H54 (cell line): ENCODE measurements at places on chromosomes 5 and 9.
A peak's percentile ranks its signal among the peaks of the same experiment; 100 is the strongest.

DNA sequence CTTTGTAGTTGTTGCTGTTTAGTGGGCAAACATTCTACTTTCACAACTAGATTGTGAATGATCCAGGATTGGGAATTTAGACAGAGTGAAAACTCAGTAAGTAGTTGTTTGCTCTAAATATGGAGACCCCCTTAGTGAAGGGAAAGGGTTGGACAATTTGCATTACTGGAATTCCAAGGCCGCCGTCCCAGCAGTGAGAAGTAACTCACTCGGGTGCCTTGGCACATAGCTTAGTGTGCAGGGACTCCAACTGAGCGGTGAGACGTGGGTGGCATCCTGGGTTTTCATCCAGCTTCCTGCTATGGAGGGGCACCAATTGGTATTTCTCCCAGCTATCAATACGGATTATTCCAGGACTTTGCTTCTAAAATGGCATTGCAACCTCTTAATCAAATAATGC, 69.7 kb upstream of the FCN1 start:
- no peak for DNase-seq

- peak; percentile 81 for DNase-seq
These were observed 3.1 kb downstream of the KLF9 start for GRCh38 chr9:70411121-70411929.

DNA sequence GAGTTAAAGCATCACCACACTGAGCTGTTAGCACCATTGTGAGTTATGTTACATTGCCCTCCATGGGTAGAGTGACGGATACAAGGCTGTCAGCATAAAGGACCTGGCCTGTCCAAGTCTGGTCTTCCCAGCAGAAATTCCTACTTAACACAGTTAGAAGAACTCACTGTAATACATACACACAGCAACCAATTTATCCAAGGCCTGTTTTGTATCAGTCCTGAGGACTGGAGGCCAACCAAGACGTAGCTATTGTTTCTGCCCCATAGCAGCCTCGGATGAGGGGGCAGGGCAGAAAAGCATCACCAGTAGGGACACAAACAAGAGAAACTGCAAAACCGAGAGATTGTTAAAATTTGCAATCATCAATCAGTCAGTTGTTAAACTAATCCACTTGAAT, 66.0 kb upstream of the CKMT2 start:
- no peak for DNase-seq

DNA sequence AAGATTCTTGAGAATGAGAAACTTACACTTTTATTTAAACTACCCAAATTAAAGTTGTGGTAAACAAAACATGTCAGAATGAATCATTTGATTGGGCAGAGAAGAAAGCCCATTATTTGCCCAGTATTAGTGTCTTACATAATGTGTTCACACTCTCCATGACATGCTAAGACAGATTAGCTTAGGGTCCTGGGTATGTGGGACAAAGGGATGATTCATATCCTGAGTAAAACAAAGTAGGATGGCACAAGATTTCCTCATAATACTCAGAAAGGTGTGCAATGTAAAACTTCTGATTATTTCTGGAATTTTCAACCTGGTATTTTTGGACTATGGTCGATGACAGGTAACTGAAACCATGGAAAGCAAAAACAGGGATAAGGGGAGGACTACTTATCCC, 183.9 kb upstream of the POU5F2 start:
- DNase-seq = no peak

GRCh38 chr5:135671966-135672365, 93.2 kb upstream of the CXCL14 start:
- DNase-seq = no peak

DNA sequence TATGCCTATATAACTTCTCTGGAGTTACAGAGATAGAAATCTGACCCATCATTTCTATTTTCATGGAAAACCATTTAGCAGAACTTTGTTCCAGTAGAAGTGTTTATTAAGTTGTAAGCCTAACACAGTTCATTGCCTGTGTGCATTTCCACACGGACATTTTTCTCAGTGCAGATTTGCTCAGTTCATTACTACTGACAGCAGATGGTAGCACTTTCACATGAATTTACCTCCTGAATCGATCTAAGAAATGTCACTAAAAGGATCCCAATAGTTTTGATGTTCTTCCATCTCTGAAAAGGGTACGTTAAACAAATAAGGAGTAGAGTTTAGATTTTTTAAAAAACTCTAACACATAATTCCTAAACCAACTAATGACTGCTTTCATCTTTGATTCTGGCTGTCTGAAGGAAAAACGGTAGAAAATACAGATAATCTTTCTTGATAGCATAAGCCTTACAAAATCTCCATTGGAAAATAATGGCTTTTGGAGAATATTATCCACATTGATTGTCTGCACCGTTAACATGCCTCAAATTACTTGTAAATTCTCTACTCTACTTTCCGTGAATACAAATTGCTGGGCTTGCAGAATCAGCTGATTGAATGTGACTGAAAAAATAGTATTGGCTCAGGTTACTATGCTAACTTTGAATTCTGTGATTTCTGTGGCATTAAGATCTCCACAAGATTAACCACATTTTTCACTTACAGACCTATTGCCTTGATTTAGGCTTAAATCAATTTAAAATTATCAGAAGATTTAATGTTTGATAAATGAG, 33.1 kb downstream of the RPS23 start:
- no peak for DNase-seq

DNA sequence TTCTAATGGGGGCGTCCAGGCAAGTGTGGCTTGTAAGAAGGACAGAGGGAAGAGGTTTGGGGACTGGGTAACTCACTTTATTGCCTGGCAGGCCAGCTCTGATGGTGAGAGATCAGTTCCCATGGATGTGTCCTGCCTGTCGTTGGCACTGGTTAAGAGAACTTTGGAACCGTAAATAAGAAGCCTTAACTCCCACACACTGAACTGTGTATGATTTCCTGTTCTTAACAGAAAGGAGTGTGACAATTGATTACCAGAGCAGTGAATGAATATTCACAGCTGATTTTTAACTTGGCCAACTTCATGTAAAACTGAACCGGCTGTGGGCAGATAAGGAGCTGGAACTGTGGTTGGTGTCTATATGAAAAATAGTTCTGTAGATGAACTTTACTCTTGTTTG, 63.2 kb downstream of the MEGF10 start:
- DNase-seq = no peak

- DNase-seq = peak; percentile 43
These were observed 48.8 kb downstream of the GRAMD2B start for GRCh38 chr5:126471875-126472537.

DNA sequence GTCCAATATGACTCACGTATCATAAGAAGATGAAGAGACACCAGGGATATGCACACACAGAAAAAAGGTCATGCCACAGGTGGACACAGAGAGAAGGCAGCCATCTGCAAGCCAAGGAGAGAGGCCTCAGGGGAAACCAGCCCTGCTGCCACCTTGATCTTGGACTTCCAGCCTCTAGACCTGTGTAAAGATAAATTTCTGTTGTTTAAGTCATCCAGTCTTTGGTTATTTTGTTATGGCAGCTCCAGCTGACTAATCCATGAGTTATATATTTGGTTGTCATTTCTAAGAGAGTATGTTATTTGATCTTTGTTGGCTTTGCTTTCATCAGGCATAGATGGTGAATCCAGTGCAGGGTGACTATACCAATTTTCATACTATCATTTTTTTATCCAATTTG, 130.2 kb upstream of the DAP start:
- DNase-seq = no peak

DNA sequence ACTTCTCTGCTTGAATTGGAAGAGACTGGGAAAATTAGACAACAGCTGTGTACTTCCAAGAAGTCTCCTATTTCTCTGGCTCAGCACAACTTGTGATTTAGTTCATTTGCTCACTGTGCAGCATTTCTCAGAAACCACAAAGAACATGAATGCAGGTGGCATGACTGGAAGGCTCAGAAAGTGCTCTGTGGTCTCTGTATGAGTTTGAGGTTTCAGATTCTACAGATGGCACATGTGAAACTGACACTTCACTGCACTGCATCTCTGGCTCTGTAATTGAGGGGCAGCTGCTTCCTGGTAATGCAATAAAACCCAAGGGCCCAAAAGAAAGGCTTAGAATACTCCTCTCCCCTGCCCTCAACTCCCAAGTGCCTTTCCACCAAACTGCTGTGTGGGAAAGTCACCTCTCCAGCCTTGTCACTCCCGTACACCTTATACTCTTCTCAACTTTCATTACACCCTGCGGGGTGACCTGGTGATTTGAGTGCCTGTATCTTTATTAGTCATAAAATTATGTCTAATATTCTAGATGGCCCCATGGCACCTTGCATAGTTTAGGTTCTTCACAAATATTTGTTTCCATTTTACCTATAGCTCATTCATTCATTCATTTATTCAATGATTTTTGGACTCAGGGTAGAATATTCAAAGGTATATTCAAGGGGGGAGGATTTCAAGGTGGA, 82.5 kb downstream of the ESM1 start:
- DNase-seq = no peak

DNA sequence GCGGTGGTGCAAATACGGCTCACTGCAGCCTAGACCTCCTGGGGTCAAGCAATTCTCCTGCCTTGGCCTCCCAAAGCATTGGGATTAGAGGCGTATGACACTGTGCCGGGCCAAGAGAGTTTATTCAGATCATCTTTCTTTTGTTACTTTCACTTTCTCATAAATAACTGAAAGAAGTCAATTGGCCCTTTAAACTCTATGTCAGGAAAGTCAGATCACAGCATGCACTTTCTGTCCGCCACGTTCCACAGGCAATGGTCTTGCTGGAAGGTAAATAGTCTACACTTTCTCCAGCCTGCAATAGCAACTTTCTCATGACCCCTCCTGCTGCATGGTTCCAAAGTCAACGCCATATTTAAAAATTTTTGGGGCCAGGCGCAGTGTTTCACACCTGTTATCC, 6.5 kb upstream of the ARRDC1 start:
- no peak for DNase-seq

DNA sequence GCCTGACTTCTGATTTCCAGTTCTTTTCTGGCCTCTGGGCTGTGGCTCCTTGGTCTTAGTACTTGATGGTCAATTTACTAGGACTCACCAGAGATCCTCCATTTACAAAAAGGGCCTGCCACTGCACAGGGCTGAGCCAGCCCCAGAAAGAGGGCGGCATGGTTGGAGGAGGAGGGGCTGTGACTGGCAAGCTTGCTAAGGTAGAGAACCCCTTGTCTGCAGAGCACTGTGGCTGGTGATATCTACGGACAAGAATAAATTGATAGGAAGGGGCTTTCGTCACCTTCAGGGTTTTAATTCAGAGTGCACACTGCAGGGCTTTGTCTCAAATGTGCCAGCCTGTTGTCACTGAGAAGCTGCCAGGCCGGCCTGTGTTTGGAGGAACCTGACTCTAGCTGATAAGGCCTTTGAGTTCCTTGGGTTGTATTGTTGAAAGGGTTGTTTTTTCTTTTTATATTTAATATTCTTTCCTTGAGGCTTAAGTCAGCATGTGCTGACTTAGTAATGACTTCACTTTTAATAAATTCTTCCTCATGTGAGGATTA, 15.1 kb downstream of the SLC22A5 start:
- no peak for DNase-seq

DNA sequence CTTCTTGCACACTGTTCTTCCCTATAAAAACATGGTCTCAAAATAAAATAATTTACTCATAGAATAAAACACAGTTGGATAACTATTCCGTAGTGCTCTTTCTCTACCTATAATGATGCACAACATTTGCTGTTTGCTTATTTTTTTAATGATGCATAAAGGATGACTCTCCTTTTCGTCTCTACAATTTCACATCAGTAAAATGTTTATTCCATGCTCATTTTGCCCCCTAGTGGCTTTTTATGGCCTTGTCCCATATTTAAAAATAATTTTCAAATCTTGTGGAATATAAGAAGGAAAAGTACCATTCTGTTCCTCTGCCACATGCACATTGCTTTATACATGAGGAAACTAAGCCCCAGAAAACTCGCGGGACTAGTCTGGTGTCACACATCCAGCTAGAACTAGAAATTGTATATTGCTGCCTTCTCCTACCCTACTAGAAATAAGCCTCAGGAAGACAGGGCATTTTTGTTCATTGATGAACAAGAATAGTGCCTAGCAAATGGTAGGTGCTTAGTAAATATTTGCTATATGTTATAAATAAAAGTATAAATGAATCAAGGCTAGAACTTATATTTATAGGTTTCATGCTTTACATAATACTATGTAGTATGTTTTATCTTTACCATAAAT, 12.7 kb downstream of the KCTD16 start:
- DNase-seq = no peak

DNA sequence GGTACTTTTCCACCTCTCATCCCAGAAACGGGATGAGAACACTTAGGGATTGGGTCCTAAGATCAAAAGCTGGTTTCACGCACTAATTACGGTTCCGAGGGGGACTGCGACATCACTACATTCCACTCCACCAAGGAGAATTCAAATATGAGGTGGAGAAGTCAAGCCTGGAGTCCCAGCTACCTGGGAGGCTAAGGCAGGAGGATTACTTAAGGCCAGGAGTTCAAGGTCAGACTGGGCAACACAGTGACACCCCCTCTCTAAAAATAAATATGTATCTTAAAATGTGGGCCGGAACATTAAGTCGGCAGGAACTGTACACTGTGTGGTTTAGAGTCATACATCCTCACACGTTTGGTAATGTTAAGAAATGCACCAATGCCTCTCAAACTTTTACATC, 1.6 kb downstream of the GOLGA2 start:
- no peak for DNase-seq

GRCh38 chr9:117718085-117718484, 13.9 kb downstream of the TLR4 start:
- no peak for DNase-seq

DNA sequence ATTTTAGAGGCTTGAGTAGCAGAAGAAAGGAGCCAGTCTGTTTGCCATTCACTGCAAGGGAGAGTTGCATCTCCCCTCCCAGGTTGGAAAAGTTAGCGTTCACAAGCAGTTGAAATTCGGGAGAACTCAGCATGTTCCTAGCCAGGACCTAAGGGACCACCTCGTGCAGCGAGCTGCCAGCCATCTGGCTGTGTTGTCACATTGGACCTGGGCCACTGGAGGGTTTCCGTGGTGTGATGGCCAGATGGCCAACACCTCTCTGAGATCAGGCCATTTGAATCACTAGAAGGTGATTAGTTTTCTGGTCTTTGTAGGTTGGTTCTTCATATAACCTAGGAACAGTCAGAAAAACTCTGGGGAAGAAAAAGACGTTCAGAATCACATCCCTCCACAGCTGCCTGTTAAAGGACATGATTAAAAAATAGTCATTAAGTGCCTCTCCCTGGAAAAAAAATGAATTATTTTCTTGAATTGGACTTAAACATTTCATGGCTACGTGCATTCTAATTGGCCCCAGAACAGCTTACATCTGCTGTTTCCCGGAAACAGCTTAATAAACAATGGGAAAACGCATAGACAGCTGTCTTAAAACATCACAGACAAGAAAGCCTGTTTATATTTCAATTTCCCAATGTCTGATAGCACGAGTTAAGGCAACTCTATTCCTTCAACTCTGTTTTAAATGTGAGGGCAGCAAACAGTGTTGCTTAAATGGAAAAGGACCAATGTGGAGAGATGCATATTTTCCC, 303.9 kb downstream of the TENT4A start:
- no peak for DNase-seq

DNA sequence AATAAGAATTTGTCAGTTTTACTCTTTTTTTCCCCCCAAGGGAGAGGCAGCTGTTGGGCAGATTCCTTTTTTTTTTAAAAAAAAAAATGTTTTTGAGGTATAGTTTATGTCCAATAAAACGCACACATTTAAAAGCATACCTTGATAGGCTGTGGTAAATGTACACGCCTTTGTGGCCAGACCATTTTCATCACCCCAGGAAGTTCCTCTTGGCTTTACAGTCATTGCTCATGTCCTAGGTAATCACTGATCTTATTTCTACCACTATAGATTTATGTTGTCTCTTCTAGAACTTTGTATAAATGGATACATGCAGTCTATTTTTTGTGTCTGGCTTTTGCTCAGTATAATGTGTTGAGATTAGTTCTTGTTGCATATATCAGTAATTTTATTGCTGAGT, 9.8 kb downstream of the SUB1 start:
- no peak for DNase-seq
